ENCODE measurements at places on chromosomes 1 and 21.

- no peak for DNase-seq
These were observed 90.9 kb downstream of the LYPLAL1 start for GRCh38 chr1:219264561-219264960.

GRCh38 chr1:25028907-25029599 is 99.0 kb upstream of the RUNX3 start:
- no peak for DNase-seq

DNA sequence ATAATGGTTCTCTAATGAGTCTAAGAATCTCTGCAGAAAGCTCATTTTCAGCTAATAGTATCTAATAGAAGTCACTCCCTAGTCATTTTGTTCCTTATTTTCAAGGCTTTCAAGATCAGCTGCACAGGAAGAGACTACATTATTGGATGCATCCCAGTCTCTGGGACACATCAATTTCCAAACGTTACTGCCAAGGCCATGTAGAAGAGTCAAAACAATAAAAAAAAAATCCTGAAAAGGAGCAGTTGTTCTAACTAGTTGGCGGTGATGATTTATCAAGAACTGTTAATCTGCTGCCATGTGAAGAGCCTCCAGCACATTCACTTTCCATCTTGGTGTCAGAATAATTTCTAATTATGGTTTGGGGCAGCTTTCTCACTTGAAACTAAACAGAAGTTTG is 5.7 kb downstream of the DDAH1 start:
- DNase-seq = no peak

DNA sequence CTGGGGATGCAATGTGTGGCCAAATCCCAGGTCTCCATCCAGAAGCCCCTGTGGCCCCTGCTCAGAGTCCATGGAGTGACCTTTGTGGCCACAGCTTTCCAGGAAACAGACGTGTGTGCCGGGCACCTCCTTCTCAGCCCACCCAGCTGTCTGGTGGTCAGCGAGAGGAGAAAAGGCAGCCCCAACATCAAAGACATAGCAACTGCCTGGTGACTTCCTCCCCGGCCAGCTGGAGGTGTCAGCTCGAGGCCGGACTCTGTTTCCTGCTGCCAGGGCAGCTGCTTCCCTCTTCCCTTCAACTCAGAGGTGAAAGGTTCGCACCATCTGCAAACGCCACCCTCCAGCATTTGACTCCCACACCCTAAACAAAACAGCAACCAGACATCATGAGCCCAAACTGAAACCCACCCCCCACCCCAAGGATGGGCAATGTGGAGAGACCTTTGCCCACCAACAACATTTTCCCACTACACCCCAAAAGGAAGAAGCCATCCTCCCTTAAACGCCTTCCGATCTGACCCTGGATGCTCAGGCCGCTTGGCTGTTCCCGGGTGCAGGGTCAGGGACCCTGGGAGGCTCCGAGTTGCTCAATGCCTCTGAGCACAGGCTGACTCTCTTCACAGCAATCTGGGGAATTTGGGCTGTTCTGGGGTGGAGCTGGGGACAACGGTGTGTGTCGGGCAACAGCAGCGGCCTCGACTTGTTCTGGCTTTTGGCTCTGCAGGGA is 162.3 kb downstream of the PSMG1 start:
- DNase-seq = no peak

DNA sequence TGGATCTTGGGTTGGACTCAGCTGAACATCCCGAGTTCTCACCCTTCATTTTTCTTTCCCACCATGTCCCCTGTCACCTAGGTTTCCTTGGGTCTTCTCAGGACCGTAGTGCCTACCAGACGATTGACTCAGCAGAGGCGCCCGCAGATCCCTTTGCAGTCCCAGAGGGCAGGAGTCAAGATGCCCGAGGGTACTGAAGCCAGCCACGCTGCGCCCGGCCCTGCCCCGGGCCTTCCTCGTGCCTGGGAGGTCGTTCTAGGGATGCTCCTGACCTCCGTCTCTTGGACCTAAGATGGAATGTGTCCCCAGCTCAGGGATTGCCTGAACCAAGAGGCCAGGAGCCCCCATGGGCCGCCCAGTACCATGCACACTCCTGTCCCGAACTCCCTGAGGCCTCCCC is 12.0 kb upstream of the C1orf167 start:
- no peak for DNase-seq

GRCh38 chr1:48644190-48644900 is 132.3 kb downstream of the BEND5 start:
- DNase-seq = no peak

- no peak for DNase-seq
These were observed 60.8 kb upstream of the PRRC2C start for GRCh38 chr1:171424494-171424893.
